NK-92 treated with Interleukin-12 subunit alpha and Interleukin-12 subunit beta, amount 100 ng/mL, for 24 hours (cell line): ENCODE measurements at places on chromosomes 2 and 18.
A peak's percentile ranks its signal among the peaks of the same experiment; 100 is the strongest.

GRCh38 chr2:90069290-90069894 lies 1377.9 kb downstream of the RPIA start:
- peak; percentile 4 for DNase-seq

DNA sequence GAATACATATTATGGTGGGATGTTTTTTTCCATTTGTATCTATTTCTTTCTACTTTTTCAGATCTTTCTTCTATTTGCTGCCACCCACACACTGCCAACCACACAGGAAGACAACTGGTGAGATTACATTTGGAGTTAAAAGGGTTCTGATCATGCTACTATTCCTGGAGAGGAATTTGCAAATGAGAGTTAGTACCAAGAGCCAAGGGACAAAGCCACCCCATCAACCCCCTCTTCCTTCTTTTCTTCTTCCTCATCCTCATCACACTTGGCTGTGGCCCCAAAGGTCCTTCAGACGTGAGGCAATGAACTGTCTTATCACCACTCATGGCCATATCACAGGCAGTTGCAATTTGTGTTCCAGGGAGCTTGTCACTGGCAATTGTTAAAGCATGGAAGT lies 215.6 kb upstream of the SLC14A2 start:
- no peak for DNase-seq

DNA sequence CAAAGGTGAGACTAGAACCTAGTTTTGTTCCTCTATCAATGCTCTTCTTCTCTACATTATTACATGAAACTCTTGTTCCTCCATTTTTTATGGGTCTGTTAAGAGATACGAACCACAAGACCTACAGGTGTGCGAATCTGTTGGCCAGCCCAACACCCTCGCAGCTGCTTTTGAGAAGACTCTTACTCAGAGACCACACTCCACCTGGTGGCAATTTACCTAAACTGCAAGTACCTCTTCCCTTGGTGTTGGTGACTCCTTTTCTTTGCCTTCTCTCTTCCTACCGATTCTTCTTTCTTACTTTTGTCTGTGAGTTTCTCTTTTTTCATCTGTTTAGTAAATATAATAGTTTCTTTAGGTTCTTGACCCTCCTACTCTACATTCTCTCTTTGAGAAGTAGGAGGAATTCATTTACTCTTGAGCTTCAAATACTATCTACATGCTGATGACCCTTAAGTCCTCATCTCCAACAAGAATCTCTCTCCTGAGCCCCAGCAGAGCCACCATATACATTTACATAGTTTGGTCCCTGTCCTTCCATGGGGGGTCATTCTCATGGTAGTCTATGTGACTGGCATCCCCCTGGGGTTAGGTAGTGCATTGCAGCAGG lies 81.8 kb upstream of the GAREM1 start:
- peak; percentile 7 for DNase-seq

DNA sequence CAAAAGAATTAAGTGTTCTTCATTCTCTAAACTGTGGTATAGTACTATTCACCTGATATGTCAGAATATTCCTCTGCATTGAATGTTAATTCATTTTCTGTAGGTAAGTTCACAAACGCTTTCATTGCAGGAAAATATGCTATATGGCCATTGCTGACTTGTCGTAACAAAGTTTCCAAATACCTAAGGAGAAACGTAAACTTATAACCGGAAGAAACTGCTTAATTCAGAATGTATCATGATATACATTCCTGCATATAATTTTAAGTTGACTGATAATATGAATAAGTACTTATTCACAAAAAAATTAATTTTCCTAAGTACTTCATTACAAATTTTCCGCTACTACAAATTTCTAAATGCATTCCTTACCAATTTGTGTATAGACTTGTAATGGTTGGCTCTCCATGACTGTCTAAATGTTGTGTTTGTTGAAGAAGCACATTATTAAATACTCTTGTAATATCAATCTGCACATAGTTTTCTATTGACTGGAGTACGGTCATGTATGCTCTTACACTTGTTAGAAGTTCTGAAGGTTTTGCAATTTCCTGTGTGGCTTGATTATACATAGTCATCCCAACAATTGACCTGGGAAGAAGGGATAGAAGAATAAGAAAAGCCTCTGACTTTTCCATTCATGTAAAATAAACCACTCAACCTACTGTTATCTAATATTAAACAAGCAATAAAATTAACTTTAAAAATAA lies 85.4 kb downstream of the NCKAP1 start:
- no peak for DNase-seq

DNA sequence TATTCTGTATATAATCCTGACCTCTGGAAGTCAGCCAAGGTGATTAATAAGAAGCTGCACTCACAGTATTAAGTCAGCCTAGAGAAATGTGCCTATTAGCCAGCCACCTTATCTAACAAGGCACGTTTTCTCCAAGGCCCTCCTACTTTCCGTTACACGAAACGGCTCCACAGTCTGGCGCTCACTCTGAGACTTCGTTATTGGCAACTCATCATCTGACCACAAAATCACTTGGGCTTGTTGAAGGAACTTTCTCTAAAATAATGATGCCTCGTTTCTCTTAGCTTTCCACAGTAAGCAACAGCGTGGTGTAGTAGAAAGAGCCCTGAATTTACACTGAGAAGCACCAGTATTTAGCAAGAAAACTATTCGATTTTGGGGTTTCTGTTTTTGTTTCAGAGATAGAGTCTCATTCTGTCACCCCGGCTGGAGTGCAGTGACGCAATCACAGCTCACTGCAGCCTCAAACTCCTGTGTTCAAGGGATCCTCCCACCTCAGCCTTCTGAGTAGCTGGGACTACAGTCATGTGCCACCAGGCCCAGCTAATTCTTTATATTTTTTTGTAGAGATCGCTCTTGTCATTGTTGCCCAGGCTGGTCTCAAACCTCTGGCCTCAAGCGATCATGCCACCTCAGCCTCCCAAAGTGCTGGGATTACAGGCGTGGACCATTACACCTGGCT lies 53.6 kb upstream of the SLC14A1 start:
- no peak for DNase-seq
